ENCODE measurements at places on chromosomes 5 and 9.
A peak's percentile ranks its signal among the peaks of the same experiment; 100 is the strongest.

DNA sequence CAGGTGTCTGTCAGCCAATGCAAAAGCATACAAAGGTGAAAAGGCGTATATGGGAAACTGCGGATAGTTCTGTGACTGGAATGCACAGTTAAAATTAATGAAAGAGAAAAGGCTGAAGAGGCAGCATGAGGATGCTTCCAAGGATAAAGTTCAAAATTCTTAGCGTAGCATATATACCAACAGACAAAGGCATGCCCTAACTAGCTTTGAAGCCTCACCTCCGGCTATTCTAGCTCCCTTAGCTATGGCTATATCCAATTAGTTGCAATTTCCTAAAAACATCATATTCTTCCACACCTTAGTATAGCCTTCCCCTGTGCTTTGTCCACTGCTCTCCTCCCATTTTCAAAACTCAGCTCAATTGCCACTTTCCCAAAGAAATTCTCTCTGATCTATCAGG lies 1.4 kb upstream of the DNAJA1 start:
- no peak for DNase-seq

- DNase-seq, result no peak
Observed at GRCh38 chr5:170238456-170239196, 5.8 kb downstream of the C5orf58 start.

DNA sequence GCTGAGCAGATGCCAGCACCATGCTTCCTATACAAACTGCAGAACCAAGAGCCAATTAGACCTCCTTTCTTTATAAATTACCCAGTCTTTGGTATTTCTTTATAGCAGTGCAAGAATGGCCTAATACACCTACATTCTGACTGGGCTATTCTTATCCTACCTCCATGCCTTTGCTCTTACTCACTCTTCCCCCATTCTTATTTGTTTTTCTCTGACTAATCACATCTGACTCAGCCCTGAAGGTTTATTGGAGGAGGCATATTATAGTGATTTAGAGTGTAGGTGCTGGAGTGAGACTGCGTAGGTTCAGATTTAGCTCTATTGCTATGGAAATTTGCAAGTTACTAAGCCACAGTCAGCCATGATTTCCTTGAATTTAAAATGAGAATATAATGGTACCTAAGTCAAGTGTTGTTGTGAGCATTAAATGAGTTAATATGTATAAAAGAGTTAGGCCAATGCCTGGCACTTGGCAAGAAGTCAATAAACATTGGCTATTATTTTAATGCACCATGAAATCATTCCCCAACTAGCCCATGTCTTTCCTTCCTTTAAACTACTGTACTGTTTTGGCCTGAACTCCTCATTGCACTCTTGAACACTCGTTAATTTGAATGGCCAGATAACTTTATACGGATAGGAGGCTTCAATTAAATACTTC lies 531.2 kb upstream of the ZNF608 start:
- peak; percentile 99 for DNase-seq

DNA sequence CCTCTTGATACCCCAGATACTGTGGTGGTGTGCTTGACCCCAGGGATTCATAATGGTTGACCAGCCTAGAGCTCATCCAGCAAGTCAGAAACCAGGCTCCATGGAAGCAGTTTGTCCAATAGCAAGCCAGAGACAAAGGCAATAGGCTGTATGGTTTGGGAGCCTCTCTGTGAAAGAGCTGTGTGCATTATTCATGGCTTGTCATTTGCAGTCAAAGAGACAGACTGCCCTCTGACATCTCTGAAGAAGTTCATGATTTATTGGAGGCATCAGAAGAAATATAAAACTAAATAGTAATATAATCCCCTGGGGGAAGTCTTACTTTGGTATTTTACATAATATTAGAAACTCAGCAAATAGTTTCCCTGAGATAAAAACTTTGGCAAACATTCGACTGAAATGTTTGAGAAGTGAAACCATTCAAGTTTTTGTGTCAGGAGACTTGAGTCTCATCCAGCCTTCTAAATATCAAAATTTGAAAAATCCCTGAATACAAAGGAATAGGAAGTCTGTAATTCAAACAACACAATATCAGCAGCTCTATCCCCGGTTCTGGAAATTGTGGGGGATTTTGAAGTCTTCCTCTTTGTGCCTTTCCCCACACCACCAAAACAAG lies 250.3 kb downstream of the ZSWIM6 start:
- DNase-seq, result no peak

DNA sequence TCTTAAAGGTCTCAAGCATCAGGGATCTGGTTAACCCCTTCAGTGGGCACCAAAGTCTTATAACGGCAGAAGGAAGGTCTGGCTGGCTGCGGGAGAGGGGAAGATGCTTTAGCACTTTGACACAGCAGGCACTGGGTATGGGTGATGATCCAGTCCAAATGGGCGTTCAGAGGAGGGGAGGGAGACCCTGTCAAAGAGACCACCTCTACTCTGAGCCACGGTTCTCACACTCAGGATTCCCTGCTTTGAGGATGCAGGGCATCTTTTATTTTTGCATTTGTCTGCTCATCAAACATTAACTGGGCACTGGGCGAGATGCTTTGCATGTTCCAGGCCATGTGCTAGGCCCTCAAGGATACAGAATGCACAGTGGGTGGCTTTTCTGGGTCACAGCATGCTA lies 204.0 kb downstream of the DAB2IP start:
- no peak for DNase-seq

DNA sequence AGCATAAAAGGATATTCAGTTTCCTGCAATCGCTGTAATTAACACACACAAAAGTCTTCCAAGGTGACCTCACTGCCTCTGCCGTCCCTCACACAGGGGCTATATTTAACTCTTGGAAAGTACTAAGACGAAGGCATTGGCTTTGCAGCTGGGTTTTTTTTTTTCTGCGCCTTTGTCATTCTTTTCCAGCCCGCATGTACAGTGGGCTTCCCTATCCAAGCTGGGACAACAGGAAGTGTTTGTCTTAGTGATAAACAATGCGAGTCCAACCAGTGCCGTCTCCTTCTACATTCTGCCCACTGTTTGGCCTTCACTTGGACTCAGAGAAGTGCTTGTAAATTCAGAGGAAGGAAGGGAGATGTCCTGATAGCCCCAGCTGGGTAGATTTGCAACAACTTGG lies 17.6 kb downstream of the AFAP1L1 start:
- DNase-seq, result no peak

DNA sequence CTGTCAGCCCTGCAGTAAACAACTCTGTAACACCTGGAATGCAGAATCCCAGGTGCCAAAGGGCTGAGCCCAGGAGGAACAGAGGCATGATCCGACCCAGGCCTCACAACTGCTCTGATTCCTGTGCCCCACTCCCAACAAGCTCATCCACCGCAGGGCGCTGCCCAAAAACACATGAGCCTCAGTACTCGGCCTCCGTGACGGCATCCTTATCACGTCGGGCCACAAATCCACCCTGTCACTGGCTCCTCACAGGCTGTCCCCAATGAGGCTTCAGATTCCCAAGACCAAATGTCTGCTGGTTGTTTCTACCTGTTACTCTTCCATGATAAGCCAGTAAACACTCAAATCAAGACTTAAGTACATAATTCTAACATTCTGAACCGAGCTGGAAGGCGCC lies 15.2 kb downstream of the QSOX2 start:
- DNase-seq, result no peak

DNA sequence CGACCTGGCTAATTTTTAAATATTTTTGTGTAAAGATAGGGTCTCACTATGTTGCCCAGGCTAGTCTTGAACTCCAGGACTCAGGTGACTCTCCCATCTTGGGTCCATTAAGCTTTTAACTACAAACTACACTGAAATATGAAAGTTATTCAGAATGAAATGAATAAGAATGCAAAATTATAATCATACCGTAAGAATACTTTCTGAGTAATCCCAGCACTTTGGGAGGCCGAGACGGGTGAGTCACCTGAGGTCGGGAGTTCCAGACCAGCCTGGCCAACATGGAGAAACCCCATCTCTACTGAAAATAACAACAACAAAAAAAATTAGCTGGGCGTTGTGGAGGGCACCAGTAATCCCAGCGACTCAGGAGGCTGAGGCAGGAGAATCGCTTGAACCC lies 1.1 kb upstream of the ORM1 start:
- no peak for DNase-seq

DNA sequence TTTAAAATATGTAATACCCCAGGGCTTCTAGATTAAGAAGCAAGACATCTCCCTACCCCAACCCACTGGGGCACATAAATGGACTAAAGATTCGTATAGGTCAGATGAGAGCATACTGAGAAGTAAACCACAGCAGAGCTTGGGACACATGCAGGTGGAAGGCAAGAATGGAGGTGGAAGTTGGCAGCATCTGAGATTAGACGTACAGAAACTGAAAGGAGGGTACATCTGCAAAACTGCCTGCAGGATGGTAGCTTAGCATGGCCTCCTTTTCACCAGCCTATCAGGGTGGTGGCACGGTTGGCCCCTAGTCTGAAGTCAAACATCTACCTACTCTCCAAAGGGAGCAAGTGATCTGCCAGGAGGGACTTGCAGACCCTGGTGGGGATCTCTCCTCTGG lies 181.8 kb downstream of the TSSK1B start:
- no peak for DNase-seq

DNA sequence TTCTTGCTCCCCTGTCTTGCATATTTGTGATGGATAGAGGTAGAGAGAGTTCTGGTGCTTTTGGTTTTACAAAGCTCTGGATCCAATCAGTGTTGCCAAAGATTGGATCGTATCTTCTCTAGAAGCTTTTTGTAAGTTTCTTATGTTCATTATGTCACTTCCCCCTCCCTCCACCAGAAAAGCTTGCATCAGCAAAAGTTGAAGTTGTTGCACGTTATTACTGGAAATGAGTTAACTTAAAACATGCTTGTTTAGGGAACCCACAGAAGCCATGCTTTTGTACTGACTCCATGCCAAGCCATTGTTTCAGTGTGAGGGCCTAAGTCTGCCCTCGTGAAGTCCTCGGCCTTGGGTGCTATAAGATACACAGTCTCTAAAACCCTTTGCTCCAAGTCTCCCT lies 186.5 kb downstream of the ERCC6L2 start:
- DNase-seq, result no peak

DNA sequence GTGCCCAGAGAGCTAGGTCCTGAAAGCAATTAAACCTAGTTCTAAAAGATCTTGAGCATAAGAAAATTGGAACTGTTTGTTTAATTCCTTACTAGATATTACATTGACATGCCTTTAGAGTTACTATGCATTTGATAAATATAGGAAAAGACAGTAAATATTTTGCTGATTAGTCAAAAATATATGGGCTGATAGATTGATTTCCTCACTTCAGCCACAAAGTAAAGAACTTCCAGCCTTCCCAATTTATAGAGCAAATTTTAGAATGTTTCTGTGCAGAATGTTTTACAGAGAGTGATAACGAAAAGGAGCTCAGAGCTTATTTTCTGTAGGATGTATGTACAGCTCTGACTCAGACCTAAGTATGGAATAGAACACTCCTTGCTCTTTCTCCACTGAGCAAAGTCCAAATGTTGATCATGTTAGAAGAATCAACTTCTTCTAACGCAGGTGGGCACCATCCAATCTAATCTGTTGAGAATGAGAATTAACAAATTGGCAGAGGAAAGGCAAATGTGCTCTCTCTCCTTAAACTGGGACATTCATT lies 72.9 kb upstream of the PAM start:
- DNase-seq, result no peak

DNA sequence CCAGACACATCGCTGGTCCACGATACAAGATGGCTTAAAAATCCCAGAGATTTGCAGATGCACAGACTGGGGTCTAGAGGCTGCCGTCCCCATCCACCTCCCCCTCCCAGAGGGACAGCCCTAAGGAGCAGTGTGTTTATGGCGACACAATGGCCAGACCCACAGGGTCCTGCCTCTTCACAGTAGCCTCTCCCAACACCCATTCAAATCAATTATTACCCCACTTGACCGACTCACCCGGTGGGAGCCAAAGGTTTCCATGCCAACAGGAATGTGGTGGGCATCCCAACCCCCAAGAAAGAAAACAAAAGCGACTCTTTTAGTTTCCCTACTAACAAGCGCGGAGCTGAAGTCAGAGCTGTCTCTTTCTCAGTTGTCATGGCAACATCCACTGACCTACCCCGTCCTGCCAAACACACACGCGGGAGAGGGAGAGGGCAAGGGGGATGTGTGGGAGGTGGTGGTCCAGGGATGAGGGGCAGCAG lies 209.0 kb downstream of the TTLL11 start:
- DNase-seq, result no peak

- peak; percentile 73 for DNase-seq
Observed at GRCh38 chr5:14659821-14660607, 4.5 kb upstream of the OTULIN start.

- DNase-seq, result no peak
Observed at GRCh38 chr9:105503881-105504280, 54.0 kb upstream of the FKTN start.

DNA sequence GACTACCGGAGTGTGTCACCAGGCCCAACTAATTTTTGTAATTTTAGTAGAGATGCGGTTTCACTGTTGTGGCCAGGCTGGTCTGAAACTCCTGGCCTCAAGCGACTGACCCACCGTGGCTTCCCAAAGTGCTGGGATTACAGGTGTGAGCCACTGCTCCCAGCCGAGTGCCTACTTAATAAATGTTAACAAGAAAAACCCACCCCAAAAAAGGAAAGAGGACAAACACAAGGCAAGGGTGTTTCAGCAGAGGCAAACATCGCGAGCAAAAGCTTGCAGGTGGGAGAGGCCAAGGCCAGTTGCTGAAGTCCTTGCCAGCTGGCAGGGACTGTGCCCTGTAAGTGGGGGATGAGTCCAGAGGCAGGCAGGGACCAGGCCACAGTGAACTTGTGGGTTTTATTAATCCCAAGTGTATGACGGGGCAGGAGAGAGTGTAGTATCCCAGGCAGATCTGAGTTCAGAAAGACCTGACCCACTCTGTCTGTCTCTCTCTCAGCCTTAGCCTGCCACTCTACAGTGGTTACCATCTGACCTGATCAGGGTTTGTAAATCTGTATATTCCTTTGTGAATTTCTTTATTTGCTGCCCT lies 6.4 kb upstream of the FPGS start:
- DNase-seq, result no peak

DNA sequence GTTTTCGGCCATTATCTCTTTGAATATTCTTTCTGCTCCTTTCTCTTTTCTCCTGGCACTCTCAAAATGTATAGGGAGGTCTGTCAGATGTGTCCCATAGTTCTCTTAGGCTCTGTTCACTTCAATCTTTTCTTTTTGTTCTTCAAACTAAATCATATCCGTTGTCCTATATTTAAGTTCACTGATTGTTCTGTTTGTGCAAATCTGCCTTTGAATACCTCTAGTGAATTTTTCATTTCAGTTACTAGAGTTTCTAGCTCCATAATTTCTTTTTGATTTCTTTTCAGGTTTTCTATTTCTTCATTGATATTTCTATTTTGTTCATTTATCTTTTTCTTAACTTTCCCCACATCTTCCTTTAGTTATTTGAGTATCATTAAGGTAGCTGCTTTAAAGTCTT lies 65.4 kb downstream of the CERT1 start:
- no peak for DNase-seq

GRCh38 chr5:142823126-142823525 lies 52.9 kb downstream of the ARHGAP26 start:
- no peak for DNase-seq

- no peak for DNase-seq
Observed at GRCh38 chr5:140205216-140205615, 30.2 kb downstream of the CYSTM1 start.

Data from RWPE1 (cell line).